ENCODE measurements at places on chromosomes 2 and 18.

GRCh38 chr2:30221531-30221930 lies 9.8 kb upstream of the LBH start:
- no peak overlapping the region for H3K4me3 ChIP-seq
- H3K27ac ChIP-seq, result no peak overlapping the region
- DNase-seq, result no peak
- H3K4me1 ChIP-seq, result peaks cover 39% of the 10 kb centered on the region

DNA sequence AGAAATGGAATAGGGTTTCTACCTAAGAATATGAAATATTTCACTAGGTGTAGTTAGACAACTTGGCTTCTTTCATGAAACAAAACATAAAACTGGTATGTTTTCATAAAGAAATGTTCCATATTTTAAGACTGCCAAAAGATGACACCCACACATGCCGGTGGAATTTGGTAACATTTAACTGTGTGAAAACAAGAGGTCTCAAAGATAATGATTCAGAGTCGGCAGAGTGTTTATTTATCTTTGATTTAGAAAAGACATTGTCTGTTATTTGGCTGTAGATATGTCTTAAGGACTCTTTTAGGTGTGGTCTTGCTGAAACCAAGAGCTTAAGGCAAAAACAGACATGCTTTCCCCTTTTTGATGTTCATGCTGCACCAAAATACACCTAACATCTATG lies 63.5 kb upstream of the FN1 start:
- no peak overlapping the region for H3K4me3 ChIP-seq
- no peaks in the 10 kb centered on the region for H3K36me3 ChIP-seq
- H3K4me1 ChIP-seq, result no peaks in the 10 kb centered on the region
- no peak overlapping the region for H3K27ac ChIP-seq
- H3K27me3 ChIP-seq, result no peaks in the 10 kb centered on the region

GRCh38 chr2:240170883-240171282 lies 30.4 kb upstream of the OTOS start:
- H3K27ac ChIP-seq, result no peak overlapping the region
- no peaks in the 10 kb centered on the region for H3K4me1 ChIP-seq
- H3K4me3 ChIP-seq, result no peak overlapping the region

DNA sequence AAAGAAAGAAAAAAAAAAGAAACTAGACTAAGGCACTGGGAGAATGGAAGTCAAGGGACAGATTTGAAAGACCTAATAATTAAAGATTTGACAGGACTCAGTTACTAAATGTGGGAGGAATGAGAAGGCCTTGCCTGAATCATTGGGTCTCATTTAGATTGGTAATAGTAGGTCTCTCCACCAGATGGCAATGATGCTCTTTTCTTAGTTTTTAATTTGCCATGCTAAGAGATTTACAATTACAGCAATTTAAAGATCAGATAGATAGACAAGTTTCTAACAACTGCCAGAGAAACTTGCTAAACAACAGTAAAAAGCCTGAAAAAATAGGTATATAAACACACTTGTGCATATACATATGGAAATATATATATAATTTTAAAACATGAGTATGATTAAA lies 153.0 kb downstream of the TMEM247 start:
- H3K27me3 ChIP-seq, result no peaks in the 10 kb centered on the region
- DNase-seq, result no peak
- no peaks in the 10 kb centered on the region for H3K4me1 ChIP-seq
- H3K36me3 ChIP-seq, result no peaks in the 10 kb centered on the region
- H3K27ac ChIP-seq, result no peak overlapping the region
- no peak overlapping the region for H3K4me3 ChIP-seq

DNA sequence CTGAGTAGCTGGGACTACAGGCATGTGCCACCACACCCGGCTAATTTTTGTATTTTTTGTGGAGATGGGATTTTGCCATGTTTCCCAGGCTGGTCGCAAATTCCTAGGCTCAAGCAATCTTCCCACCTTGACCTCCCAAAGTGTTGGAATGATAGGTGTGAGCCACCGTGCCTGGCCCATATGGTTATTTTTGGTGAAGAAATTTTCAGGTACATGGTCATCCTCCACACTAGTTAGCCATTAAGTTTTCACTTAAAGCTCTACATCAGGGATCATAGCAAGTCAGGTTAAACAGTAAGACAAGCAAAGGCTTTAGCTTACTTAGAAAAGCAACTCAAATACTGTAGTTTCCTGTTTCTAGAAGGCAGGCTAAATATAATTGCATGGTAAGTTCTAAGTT lies 104.3 kb upstream of the GRB14 start:
- no peaks in the 10 kb centered on the region for H3K4me1 ChIP-seq
- no peaks in the 10 kb centered on the region for H3K27me3 ChIP-seq
- no peak overlapping the region for H3K27ac ChIP-seq
- no peaks in the 10 kb centered on the region for H3K36me3 ChIP-seq
- no peak overlapping the region for H3K4me3 ChIP-seq

GRCh38 chr2:43749583-43749982 lies 24.3 kb upstream of the DYNC2LI1 start:
- no peak for DNase-seq
- H3K27me3 ChIP-seq, result no peaks in the 10 kb centered on the region
- H3K4me1 ChIP-seq, result no peaks in the 10 kb centered on the region

- no peak overlapping the region for H3K4me3 ChIP-seq
- peaks cover 79% of the 10 kb centered on the region for H3K36me3 ChIP-seq
- DNase-seq, result no peak
Observed at GRCh38 chr18:24128700-24129099, 10.2 kb upstream of the CABYR start.

DNA sequence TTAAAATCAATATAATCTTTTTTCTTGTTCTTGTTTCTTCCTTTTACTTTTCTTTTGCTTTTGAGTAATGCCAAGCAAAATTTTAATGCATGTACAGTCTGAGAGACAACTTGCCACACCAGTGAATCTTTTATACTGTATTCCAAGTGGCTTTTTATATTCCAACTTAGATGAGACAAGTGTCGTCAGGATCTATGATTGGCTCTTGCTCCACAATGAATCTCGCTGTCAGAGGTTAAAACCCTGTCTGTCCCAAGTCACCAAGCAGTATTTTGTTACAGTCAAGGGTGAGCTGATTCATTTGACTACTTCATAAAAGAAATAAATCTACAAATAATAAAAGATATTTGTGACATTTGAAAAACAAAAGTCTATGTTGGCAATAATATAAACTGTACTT lies at the start of gene MSTN:
MSTN (minus strand) TSS at position 129 of the 400 bp plus-strand sequence. CDS start 133 bp downstream, outside the sequence.
- H3K4me1 ChIP-seq, result no peaks in the 10 kb centered on the region
- no peak within 1 kb of the TSS for H3K27ac ChIP-seq
- DNase-seq, result no peak
- H3K4me3 ChIP-seq, result no peak within 1 kb of the TSS

GRCh38 chr2:176566961-176567360 lies 297.7 kb downstream of the MTX2 start:
- H3K36me3 ChIP-seq, result no peaks in the 10 kb centered on the region
- DNase-seq, result no peak
- no peaks in the 10 kb centered on the region for H3K27me3 ChIP-seq
- no peak overlapping the region for H3K27ac ChIP-seq
- H3K4me1 ChIP-seq, result no peaks in the 10 kb centered on the region

- no peak overlapping the region for H3K27ac ChIP-seq
- H3K27me3 ChIP-seq, result no peaks in the 10 kb centered on the region
- H3K4me3 ChIP-seq, result no peak overlapping the region
- no peak for DNase-seq
Observed at GRCh38 chr2:197661626-197662025, 13.8 kb downstream of the RFTN2 start.

GRCh38 chr2:170214309-170214948 lies 36.5 kb downstream of the MYO3B start:
- no peak overlapping the region for H3K27ac ChIP-seq
- H3K36me3 ChIP-seq, result no peaks in the 10 kb centered on the region

GRCh38 chr18:39788383-39788782 lies 2166.7 kb upstream of the PIK3C3 start:
- H3K4me1 ChIP-seq, result no peaks in the 10 kb centered on the region
- no peaks in the 10 kb centered on the region for H3K36me3 ChIP-seq
- H3K27me3 ChIP-seq, result no peaks in the 10 kb centered on the region
- no peak overlapping the region for H3K4me3 ChIP-seq
- no peak overlapping the region for H3K27ac ChIP-seq

- H3K4me1 ChIP-seq, result no peaks in the 10 kb centered on the region
- DNase-seq, result no peak
- peaks cover 23% of the 10 kb centered on the region for H3K36me3 ChIP-seq
- H3K4me3 ChIP-seq, result no peak overlapping the region
Observed at GRCh38 chr18:9944805-9945204, 31.0 kb downstream of the VAPA start.

DNA sequence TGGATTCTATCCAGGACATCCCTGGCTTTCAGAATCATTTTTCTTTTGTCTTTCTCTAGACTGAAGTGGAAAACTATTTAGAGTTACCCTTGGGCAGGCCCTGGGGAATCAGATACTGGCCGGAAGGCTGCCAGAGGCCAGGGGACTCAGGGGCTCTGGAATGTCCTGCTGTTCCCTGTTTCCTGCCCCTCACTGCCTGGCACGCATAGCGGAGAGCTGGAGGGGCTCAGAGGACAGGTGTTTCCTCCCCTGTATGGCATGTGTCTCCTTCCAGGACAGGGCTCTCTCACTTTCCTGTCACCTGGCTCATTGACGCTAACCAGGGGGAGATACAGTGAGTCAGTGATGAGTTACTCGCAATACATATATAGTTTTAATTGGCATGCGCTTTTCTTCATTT lies 38.8 kb downstream of the DYSF start:
- H3K4me1 ChIP-seq, result no peaks in the 10 kb centered on the region
- H3K36me3 ChIP-seq, result no peaks in the 10 kb centered on the region
- H3K27ac ChIP-seq, result no peak overlapping the region
- no peak for DNase-seq
- no peaks in the 10 kb centered on the region for H3K27me3 ChIP-seq

GRCh38 chr2:129755786-129756185 lies 223.7 kb upstream of the RAB6C start:
- H3K27ac ChIP-seq, result no peak overlapping the region
- H3K36me3 ChIP-seq, result no peaks in the 10 kb centered on the region
- no peaks in the 10 kb centered on the region for H3K27me3 ChIP-seq
- DNase-seq, result no peak
- H3K4me1 ChIP-seq, result no peaks in the 10 kb centered on the region

Data from effector memory CD4-positive, alpha-beta T cell (primary cell).